ENCODE measurements at places on chromosomes 3 and 15.

GRCh38 chr3:143065364-143065763, 54.2 kb upstream of the CHST2 start:
- no peak for DNase-seq

DNA sequence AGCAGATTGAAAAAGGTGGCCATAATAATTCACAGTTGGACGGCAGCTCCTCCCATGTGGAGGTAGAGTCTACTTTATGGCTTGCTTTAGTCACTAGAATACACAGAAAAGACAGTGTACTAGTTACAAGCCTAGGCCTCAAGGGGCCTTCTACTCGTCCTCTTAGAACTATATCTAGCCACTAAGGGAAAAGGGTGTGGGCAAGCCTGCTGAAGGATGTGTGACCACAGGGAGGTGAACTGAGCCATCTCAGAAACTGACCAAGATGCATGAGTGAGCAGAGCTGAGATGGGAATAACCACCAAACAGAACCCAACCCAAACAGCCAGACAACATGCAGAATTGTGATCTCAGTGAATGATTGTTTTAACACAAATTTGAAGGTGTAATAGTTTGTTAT, 335.6 kb upstream of the LMCD1 start:
- no peak for DNase-seq

DNA sequence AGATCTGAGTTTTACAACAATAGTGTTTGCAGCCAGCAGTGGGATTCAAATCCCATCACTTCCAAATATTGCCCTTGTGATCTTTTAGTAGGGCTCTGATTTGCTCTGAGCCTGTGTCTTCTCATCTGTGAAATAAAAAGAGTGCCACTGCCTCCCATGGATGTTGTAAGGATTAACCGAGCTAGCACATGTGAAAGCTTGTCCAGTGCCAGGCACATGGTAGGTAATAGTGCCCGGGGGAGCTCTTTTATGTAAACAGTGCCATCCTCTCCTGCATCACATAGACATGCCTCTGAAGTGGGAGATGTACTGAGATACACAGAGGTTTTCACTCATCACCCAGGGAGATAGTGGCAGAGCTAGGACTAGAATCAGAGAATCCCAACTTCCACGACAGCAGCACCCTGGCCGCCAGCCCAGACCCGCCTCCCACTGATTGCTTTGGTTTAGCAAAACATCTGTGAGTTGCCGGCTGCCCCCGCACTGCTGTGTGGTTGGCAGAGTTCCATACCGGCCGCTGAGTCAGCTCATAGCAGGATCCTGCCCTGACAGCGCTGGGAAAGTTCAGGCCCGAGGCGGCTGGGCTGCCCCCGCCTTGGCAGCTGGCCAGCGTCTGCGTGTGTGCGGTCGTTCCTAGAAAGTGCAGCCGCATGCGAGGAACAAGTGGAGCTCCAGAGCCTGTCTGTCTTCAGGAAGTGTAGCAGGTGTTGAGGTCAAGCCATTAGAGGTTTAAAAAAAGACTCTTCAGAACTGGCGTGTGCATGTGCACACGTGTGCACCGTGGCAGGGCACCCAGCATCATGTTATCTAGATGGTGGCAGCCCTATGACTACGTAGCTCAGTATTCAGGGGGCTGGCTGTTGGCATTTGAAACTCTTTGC, 5.0 kb downstream of the ARID3B start:
- peak; percentile 89 for DNase-seq

DNA sequence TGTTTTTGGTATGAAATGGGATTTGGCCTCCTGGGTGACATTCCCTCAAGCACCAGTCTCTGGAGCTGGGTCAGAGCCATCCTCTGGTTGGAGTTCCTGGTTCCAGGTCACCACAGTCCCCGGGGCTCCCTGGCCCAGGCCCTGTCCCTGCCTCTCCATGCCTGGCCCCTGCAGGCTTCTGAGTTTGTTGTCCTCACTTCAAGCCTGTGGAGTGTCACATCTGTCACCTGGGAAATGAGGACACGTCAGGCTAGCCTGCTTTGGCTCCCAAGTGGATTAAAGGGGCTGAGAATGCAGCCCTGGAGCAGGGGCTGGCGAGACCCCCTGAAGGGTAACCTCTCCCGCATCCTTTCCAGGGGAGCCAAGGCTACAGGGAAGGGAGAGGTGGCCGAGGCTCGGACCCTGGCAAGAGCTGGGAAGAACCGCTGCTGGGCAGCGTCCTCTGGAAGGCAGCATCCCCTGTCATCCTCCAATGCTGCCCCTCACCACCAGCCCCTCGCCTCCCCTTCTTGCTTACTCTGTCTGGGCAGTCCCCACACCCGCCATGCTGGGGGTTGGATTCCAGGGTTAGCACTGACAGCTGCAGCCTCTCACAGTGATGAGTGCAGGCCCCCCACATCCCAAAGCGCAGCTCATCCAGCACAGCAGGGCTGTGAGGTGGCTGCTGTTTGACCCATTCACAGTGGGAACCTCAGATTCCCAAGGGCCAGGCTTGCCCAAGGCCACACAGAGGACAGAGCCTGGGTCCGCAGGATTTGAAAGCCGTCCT, 75.5 kb upstream of the IQSEC1 start:
- DNase-seq: no peak

DNA sequence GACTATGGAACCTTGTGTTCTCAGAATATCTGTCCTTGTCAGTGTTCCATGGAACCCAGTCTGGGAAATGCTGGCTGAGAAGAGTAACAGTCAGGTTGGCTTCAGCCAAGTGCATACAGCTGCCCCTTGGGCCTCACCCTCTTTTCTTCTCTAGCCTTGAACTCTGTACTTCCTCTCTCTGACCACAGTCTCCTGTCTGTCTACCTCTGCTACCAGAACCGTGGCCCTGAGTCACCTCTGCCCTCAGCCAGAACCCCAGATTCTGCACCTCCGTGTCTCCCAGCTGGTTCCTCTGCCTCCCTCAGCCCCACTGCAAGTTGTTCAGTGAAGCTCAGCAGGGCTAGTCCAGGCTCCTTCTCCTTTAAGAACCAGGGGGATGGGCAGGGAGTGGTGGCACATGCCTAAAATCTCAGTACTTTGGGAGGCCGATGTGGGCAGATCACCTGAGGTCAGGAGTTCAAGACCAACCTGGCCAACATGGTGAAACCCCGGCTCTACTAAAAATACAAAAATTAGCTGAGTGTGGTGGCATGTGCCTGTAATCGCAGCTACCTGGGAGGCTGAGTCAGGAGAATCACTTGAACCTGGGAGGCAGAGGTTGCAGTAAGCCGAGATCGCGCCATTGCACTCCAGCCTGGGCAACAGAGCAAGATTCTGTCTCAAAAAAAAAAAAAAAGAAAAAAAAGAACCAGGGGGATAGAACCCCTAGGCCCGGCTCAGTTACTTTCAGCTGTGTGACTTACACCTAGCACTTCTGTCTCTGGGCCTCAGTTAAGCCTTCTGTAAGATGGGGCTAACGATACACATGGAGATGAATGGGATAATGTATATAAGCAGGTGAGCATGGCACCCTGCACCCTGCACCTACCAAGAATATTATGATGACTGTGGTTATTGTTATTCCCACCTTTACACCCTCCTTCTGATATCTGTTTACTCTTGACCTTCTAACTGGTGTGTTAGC, 24.3 kb upstream of the TATDN2 start:
- peak; percentile 76 for DNase-seq

DNA sequence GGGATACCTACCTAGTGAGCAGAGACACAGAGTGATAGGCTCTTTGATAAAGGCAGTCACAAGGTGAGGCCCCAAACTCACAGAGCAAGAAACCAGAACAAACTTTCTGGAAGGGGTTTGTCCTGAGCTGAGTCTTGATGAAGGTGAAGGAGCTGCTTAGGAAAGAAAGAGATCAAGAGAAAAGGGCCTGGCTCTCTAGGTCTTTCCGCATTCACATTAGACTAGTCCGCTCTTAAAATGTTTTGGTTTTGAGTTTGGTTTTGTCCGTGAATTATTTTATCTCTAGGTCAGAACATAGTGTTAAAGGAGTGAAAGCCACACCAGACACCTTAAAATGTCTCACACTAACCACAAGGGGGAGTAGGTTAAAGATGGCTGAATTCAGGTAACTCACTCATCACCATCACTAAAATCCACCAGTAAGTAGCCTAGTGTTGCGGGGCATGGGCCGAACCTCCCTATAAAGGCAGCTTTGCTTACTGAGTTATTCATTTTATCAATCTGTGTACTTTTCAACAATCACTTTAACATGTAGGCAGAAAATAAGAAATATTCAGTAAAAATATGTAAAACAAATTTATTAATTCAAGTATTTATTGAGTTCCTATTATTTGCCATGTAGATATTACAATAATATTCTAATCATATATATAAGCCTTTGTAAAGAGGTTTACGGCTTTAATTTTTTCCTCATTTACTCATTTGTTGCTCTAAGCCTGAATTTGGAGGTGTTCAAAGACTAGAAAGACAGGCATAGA, 121.5 kb upstream of the TSC22D2 start:
- DNase-seq: no peak

DNA sequence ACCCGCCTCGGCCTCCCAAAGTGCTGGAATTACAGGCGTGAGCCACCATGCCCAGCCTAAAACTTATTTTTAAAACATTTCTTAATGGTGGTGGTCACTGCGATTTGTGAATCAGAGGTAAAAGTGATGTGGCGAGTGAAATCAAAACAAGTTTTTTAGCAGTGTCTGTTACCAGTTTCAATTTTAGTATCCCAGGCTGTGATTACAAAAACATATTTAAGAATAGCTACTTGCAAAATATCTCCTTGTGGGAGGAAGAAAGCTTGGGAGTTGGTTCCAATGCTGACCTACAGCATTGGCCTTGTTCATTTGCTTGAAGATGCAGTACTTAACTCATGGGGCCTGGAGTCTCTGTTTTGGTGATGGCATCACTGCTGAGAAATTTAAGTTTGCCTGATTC, 4.5 kb downstream of the RAB7A start:
- DNase-seq: no peak

- no peak for DNase-seq
Measured at GRCh38 chr3:1828519-1828918, 270.1 kb upstream of the CNTN4 start.

GRCh38 chr3:78459796-78460195, 1308.0 kb downstream of the ROBO1 start:
- no peak for DNase-seq

DNA sequence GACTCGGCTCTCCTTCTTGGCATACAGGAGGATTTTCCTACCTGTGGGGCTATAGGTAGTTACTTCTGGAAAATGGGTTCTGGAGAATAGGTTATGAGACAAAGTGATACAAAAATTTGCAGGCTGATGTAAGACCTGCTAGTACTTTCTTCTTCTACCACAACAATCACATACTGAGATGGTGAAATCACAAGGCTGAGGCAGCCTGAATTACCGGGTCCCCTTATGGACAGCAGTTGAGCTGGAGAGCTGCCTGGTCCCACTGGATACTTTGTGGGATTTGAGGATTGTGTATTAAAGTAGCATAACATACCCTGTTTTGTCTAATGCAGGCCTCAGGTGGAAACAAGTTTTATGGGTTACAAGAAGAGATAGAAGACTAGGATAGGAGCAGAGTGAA, 86.5 kb upstream of the FAM98B start:
- DNase-seq: no peak

- DNase-seq: no peak
Measured at GRCh38 chr15:40084650-40085049, 24.0 kb downstream of the BMF start.

- DNase-seq: no peak
Measured at GRCh38 chr3:181999314-181999713, 287.6 kb downstream of the SOX2 start.

- DNase-seq: no peak
Measured at GRCh38 chr3:13192471-13193213, 119.4 kb upstream of the IQSEC1 start.

DNA sequence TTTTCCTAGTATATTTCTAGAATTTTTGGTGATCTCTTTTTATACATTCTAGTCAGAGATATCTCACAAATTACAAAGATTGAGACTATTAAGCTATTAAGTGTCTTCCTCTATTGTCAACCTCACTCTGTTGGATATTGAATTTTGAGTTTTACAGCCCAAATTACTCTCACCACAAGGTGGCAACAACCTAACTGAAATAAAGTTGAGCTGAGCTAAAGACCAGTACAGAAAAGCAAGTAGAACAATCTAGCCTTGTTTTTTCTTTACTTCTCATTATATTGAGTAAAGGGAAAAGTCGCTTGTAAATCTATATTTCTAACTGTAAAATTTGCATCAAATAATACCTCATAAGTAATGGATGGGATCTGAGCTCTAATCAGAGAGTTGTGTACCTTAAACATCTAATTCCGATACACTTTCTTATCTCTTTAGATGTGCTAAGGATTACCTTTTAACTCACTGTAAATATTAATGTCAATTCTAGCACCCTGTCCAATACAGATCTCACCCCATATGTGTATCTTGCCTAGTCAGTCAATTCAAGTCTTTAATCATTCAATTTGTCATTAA, 13.6 kb upstream of the COMMD2 start:
- no peak for DNase-seq

DNA sequence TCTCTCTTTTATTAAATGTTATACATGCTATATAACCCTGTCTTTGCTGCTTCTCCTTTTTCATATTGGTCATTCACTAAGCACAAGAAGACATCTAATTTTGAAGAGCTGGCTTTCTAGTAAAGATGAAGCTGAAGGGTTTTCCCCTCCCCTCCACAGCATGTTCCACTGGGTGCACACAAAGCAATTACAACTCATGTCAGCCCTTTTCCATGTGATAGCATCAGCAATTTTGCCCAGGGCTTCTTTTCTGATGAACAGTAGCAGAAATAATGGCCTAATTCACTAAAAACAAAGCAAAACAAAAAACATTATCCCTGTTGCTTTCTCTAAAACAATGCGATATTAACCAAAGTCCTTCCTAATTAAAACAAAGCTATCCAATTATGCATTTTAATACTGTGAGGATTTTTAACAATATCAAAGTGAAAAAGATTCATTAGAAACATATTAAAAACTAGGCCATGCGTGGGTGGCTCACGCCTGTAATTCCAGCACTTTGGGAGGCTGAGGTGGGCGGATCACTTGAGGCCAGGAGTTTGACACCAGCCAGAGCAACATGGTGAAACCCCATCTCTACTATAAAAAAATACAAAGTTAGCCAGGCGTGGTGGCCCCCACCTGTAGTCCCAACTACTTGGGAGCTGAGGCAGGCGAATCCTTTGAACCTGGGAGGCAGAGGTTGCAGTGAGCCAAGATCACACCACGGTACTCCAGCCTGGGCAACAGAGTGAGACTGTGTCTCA, 12.2 kb upstream of the PIK3R4 start:
- DNase-seq: no peak

GRCh38 chr3:132038198-132038825, 3.5 kb upstream of the CPNE4 start:
- DNase-seq: no peak

DNA sequence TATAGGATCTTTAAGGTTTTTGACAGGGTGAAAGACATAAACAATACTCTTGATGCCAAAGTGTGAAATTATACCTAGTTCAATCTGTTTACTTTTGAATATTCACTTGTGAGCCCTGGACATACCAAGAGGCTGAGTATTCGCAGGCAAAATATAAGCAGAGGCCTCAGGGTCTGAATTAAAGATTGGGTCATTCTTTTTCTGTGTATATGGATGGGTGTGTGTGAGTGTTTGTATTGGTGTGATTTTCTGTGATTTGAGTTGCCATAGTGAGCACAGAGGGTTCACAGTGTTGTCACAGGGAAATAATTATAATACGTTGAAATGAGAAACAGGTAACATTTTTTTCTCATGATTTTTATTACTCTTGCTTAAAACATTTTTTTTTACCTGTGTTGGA, 770.7 kb upstream of the ALCAM start:
- DNase-seq: no peak

Measured in activated CD4-positive, alpha-beta memory T cell treated with anti-CD3 and anti-CD28 coated beads, Interleukin-2, amount 10 ng/mL, durations not matched to agents 7 days and 5 days (primary cell).